NCI-H146 (cell line): ENCODE measurements at places on chromosomes 1 and 21.
A peak's percentile ranks its signal among the peaks of the same experiment; 100 is the strongest.

DNA sequence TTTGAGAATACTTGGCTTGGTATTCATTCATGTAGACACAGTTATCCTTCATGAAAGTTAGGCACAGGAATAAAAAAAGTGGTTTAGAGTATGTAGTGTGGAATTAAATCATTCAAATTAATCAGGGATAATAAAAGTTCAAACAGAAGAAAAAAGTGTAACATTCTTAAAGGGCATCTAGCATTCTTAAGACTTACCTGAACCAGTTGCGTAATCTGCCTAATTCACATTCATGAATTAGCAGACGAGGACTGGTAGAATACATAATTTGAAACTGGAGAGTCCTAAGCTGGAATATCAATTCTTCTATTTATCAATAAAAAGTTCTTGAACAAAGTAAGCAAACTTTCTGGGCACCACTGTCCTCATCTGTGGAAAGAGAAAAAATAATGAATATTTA lies 157.0 kb upstream of the DEPDC1 start:
- DNase-seq: no peak

- no peak for DNase-seq
These were observed 247.0 kb downstream of the KCNT2 start for GRCh38 chr1:196361112-196361714.

DNA sequence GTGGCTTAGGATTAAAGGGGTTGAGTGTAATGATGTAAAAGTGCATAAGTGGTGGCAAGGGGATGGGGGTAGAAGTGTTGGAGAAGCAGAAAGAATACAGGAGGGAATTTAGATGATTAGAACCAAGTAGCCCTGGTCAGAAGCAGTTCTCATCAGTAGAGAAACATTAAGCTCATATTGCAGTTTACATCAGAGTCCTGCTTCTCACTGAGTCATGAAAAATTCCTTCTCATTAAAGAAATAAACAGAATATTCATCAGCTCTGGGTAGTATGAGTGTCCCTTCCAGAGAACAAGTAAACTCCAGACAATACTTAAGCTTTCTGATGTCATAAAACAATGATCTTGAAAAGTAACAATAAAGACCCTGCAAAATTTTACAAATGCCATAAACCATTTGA lies 36.5 kb downstream of the LRRIQ3 start:
- no peak for DNase-seq

GRCh38 chr21:17393413-17393812 lies 119.4 kb upstream of the CXADR start:
- DNase-seq: no peak

DNA sequence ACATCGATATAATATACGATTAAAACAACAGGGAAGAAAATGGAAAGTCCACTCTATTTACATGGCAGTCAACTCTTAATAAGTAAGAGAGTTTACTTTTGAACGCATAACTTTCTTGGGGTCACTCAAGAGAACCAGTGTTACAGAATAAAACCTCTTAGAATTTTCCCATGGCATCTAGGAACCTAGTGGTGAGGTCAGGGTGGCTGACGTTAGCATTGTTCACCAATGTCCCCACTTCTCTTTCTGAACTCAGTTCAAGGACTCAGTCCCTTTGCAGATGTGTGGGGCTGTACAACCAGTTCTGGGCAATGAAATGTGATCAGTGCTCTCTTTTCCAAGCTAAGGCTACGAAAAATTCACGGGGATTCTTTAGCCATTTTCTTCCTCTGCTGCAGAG lies 2.6 kb upstream of the RNF2 start:
- DNase-seq: no peak

GRCh38 chr1:184356891-184357290 lies 29.9 kb upstream of the C1orf21 start:
- DNase-seq: no peak

- DNase-seq: no peak
These were observed 3.6 kb downstream of the C1orf174 start for GRCh38 chr1:3896396-3897000.

DNA sequence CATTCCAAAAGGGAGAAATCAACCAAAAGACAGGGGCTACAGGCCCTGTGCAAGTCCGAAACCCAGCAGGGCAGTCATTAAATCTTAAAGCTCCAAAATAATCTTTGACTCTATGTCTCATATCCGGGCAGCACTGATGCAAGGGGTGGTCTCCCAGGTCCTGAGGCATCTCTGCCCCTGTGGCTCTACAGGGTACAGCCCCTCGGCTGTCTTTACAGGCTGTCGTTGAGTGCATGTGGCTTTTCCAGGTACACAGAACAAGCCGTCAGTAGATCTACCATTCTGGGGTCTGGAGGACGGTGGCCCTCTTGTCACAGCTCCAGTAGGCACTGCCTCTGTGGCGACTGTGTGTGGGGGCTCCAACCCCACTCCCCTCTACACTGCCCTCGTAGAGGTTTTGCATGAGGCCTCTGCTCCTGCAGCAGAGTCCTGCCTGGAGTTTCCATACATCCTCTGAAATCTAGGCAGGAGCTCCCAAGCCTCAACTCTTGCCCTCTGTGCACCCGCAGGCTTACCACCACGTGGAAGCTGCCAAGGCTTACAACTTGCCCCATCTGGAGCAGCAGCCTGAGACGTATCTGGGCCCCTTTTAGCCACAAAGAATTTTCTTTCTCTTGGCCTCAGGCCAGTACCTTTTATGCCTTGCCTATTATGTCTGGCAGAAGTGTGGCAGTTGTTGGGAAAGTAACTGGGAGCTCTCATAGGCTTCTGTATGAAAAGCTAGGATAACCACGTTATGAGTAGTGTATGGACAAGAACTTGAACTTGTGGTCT lies 52.5 kb downstream of the POU2F1 start:
- DNase-seq: no peak

- DNase-seq: no peak
These were observed 6.5 kb upstream of the GRIK3 start for GRCh38 chr1:37040773-37041172.

- DNase-seq: no peak
These were observed 191.4 kb downstream of the MIS18A start for GRCh38 chr21:32087447-32087846.

DNA sequence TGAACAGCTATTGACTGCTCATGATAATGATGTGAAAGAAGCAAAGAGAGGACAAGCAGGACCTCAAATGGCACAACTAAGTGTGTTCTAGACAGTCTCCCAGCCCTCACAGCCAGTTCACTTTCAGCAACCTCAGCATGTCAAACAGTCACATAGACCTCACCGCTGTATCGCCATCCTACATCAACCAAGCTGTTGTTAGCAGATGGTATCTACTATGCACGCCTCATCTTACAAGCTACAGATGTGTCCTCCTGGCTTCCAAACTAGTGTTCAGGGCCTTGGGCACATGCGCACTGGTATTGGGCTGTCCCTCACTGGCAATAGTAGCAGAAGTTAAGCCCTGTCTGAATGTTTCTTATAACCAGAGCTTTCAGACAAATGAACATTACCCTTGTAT lies 28.4 kb downstream of the EVI5 start:
- DNase-seq: no peak

DNA sequence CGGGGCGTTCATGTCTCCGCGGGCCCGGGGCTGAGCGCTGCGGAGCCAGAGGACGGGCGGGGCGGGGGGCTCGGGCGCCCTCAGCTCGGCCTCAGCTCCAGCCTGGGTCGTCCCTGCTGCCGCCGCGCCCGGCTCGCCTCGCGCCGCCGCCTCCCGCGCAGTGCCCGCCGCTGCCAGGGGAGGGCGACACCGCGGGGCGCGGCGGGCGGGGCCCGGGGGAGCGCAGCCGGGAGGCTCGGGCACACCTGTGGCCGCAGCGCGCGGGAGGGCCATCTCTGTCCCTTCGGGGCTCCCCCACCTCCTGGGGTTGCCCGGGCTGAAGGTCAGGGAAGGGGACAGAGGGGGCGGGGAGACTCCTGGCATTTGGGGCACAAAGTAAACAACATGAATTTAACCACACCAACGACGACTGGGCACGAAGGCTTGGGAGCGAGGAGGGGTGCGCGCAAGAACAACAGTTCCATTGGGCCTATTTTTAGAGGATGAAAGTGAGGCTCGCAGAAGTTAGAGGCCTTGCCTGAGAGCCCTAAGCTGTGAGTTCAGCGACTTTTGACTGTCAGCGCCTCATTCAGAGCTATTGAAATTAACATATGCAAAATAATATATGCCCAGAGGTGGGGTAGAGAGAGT lies at the start of gene FAM131C:
Gene FAM131C (minus strand): TSS at position 162 of the 630 bp plus-strand sequence. CDS start 209 bp downstream, outside the sequence.
- peak; percentile 24 for DNase-seq

GRCh38 chr1:155013632-155014031 lies 11.0 kb downstream of the ZBTB7B start:
- DNase-seq: no peak

- DNase-seq: no peak
These were observed 18.9 kb downstream of the EPB41 start for GRCh38 chr1:28933277-28933676.

DNA sequence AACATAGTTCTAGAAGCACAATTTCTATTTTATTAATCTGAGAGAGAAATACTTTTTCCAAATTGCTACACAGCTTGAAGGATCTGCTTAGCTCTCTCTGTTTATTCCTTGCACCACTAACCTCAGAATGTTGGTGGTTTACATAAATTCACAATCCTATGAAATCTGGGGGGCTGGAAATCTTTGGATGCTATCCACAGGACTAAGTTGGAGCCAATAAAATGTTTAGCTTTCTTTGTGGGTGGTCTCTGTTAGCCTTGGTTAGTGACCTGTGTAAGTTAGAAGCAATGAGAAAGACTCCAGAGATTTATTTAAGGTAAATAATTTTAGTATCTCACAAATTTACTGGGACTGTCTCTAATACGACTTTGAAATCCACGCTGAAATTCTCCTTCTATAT lies 418.1 kb downstream of the ADGRL2 start:
- no peak for DNase-seq

GRCh38 chr1:154414606-154415005 lies 9.5 kb downstream of the IL6R start:
- no peak for DNase-seq

- DNase-seq: no peak
These were observed 292.1 kb upstream of the RGS18 start for GRCh38 chr1:191866155-191866554.

DNA sequence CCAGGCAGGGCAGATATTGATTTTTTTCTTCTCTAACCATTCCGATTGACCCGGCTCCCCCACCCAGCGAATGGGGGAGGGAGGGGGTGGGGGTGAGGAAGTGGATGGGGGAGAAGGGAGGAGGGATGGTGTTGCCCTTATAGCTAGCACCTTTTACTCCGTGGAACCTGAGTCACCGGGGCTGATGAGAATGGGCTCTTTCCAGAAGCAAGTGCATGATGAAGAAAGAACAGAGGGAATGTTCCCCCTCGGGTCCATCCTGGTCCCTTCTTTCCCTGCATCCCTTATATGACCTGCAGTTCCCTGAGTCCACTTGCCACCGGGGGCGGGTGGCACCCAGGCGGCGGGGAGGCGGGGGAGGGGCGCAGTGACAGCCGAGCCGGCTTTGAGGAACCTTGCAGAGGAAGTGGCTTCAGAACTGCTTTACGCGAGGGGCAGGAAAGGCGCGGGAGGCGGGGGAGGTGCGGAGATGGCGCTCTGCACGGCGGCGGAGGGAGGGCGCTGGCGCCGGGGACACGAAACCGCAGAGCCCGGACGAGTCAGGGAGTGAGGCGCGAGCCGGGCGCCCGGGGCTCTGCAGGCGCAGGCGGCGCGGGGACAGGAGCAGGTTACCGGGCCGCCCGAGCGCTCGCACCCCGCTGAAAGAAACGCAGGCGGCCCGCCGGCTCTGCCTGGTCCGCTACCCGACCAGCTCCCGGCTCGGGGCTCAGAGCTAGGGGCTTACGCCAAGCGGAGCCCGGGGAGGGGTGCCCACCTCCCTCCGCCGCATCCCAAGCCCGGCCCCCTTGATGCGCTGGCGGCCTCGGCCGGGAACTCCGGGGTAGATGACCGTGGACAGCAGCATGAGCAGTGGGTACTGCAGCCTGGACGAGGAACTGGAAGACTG lies 49.7 kb downstream of the RASSF5 start:
- DNase-seq: peak; percentile 76

DNA sequence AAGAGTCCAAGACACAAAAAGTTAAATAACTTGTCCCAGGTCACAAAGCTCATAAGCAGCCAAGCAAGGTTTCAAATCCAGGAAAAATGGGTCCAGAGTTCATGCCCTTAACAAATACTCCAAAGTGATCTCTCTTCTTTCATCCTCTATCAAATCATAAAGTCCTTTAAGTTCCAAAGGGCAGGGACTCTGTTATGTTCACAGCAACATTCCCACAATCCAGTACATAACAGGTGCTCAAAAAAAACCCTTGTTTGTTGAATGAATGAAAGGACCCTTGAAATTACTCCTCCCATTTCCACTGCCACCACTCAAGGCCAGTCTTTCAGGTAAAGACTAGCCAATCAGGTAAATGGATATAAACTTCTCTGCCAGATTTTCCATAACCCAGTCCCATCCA lies 2.7 kb downstream of the ABL2 start:
- DNase-seq: no peak

GRCh38 chr1:234093741-234094140 lies 189.3 kb downstream of the SLC35F3 start:
- no peak for DNase-seq

- no peak for DNase-seq
These were observed 13.0 kb downstream of the IFI6 start for GRCh38 chr1:27658951-27659496.

GRCh38 chr21:38376235-38376634 lies 119.4 kb downstream of the KCNJ15 start:
- DNase-seq: no peak

DNA sequence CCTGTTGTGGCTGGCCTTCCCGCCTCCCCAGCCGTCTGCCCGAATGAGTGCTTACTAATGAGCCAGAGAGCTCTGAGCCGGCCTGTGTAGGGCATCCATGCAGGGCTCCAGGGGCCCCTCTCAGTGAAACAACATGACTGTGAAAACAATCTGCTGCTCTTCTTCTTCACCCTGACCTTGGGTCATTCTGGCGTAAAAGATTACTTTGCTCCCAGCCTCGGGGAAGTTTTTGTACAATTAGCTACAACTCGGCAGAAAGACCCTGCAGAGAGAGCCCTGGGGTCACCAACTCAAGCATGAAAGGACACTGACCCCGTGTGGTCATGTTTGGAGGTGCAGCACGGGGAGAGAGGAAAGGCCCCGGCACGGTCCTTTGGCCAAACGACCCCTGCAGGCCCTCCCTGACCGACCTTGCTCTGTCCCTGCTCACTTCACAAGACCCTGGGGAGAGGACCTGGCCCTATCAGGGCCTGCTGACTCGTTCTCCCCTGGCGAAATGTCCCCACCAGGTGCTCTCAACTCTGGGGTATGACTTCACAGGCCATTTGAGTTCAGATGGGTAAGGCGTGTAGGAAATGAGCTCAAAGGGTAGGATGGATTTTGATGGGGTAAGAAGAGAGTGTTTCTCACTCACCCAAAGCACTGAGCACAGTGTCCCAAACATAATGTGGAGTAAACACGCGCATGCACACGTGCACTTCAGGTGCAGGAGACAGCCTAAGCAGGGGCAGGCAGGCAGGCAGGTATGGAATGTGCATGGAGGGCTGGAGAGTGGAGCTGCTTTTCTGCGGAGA lies 22.9 kb upstream of the FAM20B start:
- peak; percentile 71 for DNase-seq

DNA sequence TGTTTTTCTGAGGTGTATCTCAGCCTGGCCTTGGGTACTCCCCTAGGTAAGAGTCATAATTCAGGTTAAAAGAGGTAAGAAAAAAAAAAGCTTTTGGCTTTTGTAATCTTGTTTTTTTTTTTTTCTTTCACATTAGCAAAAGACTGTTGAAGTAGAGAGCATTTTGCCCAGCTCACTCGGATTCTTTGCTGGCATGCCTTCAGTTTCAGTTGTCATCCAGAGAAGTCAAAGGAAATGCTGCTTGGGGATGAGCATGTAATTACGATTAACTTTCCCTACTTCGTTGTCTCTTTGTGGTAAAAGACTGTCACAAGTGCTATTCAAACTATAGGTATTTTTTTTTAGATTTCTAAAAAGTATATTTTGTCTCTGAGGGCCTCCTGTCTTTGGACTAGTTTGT lies 6.3 kb downstream of the BACH1 start:
- DNase-seq: no peak
